ENCODE measurements at places on chromosomes 7 and 10.

DNA sequence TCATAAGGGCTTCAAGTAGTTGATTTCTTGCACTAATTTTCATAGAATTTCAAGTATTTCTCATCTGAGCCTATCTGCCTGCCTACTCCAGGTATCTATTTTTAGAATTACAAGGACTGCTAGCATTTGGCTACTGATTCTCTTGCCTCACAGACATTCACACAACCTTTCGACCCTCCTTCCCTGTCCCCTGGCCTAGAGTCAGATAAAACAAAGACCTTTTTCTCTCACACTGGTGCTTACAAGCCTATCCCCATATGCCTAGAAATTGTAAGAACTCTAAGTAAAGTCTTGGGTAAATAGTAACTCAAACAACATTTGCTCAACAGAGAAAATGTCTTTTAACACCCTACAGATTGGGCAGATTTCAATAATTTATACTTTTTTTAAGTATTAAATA, 6.3 kb downstream of the GPAM start:
- no peak for DNase-seq

- DNase-seq = no peak
Measured at GRCh38 chr7:133301444-133301843, 48.6 kb downstream of the EXOC4 start.

- DNase-seq = no peak
Measured at GRCh38 chr10:34880817-34881216, 65.7 kb upstream of the PARD3 start.

- no peak for DNase-seq
Measured at GRCh38 chr7:116241291-116241690, 31.0 kb downstream of the TES start.

DNA sequence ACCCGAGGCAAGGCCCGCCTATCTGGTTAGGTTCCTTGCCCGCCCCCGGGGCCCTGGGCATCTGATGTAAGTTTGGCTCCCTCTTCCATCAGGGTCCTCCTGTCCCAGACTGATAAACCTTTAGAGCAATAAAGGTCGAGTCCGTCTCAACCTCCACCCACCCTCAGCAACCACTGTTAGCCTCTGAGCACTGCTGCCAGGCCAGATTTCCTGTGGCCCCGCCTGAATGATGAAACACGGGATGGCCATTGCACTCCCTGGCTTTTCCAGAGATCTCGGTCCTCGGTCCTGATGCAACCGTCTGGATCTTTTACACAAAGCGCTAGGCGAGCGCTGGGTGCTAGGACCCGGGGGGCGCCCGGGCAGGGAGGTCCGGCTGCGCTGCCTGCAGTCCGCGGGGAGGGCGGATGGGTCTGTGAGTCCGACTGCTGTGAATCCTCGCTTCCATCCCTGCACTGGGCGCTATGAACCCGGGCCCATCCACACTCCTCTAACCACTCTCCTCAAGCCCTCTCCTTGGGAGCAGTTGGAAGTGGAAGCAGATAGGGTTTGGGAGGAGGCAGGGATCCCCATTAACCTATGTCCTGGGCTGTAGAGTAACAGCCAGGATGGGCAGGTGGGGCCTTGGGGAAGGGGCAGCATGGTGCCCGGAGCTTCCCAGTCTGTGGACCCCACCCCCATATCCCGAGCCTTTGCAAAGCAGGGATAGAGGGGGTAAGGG, 875 bp upstream of the DDIT4 start:
- peak; percentile 90 for DNase-seq

DNA sequence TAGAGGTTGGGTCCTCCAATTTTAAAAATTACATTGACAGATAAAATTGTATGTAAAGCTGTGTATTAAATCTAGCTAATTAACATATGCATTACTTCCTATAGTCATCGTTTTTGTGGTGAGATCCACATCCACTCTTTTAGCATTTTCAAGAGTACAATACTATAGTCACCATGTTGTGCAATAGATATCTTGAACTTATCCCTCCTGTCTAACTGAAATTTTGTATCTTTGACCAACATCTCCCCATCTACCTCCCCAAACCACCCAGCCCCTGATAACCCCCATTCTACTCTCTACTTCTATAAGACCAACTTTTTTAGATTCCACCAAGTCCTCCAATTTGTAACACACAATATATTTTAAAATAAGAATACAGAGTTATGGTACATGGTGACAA, 208.0 kb downstream of the RELN start:
- no peak for DNase-seq

DNA sequence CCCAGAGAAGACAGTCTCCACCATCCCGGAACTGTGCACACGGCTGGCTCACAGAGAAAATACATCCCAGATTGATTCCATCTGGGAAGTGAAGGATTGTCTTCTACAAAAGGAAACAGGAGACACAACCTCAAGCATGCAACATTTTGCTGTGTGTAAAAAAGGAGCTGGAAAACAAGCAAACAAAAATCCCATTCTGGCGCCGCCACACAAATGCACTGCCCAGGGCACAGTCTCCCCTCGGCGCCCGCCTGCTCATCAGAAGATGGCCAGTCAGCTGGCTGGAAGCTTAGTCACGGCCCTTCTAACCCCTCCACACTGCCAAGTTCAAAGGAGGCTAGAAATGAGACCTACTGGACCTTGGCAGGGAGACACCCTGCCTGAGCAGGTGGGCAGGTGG, 14.1 kb upstream of the CYTH3 start:
- DNase-seq = no peak

- DNase-seq = no peak
Measured at GRCh38 chr10:25614652-25615051, 319.4 kb upstream of the MYO3A start.

All from transverse colon (tissue), 4 donors.